Stimulated activated CD8-positive, alpha-beta memory T cell treated with anti-CD3 and anti-CD28 coated beads, Interleukin-15, amount 100 ng/mL, for 4 hours (primary cell): ENCODE measurements at places on chromosomes 13 and 19.

DNA sequence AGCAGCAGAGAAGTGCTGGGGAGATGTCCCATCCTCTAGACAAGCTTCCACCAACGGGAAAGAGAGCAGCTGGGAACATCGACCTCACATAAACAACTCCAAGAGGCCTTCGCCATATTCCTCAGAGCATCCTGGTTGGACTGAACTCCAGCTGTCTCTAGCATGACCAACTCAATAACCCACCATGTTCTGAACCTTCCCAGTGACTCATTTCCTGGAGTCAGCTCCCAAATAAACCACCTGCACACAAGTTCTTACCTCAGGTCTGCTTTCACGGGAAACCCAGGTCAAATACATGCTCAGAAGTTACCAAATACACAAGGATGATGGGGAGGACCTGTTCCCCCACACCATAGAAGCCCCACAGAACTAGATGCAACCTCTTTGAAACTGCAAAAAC is 878.5 kb downstream of the UQCRFS1 start:
- DNase-seq: no peak

- DNase-seq: no peak
These were observed 8.1 kb downstream of the RPS9 start for GRCh38 chr19:54208784-54209057.

GRCh38 chr13:109172136-109172535 is 542.7 kb downstream of the MYO16 start:
- no peak for DNase-seq

GRCh38 chr13:25992076-25992475 is 59.7 kb downstream of the SHISA2 start:
- DNase-seq: no peak

DNA sequence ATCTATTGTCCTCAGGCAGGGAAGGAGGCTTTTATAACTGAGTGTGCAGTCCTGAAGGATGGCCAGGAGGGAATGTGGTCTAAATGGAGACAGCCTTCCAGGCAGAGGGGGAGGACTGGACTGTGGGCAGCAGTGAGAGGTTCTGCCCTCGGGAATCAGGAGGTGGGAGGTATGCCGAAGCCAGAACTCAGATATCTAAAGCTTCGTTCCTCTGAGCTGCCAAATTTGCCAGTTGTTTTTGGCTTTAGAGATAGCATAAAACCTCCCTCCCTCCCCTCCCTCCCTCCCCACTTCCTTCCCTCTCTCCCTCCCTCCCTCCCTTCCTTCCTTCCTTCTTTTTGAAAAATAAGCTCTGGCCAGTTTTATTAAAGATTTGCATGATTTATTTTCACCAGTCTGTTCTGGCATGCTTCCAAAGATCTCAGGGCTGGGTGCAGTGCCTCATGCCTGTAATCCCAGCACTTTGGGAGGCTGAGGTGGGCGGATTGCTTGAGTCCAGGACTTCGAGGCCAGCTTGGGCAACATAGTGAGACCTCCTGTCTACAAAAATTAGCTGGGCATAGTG is 2.4 kb downstream of the MEDAG start:
- no peak for DNase-seq

GRCh38 chr13:102598061-102598460 is 1.3 kb downstream of the TPP2 start:
- no peak for DNase-seq

DNA sequence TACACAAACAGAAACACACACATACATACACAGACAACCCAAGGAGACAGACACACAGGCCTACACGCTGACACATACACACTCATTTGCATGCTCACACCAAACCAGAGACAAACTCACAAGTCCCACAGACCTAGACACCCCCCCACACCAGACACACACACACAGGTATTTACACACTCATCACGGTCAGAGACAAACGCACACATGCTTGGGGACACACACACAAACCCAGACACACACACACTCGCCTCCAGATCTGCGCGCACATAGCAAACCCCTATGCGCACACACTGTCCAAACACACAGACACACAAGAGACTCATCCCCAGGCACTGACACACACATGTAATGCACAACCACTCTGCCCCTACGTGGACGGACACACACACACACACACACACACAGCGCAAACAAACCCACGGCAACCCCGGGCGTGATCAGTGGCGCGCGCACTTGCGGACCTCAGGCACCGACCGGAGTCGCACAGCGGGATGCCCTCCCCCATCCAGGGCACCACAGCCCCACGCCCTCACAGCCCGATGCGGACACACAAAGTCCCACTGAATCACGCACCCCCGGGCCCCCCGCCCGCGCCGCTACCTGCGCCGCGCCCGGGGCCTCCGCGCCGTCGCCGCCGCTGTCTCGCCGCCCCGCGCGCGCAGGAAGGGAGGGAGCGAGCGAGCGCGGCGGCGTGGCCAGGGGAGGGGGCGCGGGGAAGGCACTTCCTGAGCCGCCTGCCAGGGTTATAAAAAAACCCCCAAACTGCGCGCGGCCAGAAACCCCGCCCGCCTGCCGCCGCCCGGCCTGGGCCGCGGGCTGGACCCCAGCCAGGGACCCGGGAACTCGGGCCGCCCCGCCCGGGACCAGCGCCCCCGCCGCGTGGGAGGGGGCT is at the start of gene ADAMTS10:
TSS of gene ADAMTS10 (minus strand) at position 675 of the 895 bp plus-strand sequence. CDS start 5,005 bp downstream, outside the sequence.
- DNase-seq: peak; percentile 23

DNA sequence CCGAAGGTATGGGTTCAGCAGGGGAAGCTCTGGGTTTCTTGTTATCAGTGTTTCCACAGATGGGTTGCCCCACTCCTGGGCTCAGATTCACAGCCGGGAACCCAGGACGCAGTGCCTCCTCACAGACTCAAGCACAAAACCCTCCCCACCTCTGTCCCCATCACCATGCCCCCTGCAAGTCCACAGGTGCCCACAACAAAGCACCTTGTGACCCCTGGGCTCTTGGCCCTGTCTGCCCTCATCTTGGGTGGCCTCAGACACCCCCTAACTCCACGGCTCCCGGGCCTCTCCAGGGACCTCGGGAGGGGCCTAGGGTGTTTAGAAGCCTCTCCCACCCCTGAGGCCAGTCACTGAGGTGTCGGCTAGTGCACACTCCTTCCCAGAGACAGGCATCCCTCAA is 231.7 kb downstream of the TUBA3C start:
- no peak for DNase-seq

DNA sequence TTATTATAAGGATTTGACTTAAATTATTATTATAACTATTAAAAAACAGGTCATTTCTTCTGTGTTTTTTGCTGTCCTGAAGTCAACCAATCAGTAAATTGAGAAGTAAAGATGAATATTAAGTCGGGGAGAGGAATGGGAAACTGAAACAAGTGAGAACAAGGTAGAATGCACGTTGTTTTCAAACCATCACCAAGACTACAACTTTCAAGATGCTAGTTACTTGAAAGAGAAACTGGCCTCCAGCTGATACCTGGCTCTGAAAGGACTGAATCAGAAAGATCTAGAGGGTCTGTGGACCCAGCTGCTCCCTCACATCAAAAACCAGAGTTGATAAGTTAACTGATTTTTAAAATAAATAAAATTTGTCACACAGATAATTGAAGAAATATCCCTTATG is 1301.5 kb upstream of the ATXN8OS start:
- no peak for DNase-seq

GRCh38 chr13:107271227-107271626 is 703.3 kb upstream of the ARGLU1 start:
- DNase-seq: no peak

GRCh38 chr19:34181111-34181864 is 9.0 kb downstream of the LSM14A start:
- DNase-seq: no peak
